Ovary (tissue), 10 donors: ENCODE measurements at places on chromosomes 3 and 15. TPM values are rescaled to one million over a fixed set of nuclear protein-coding genes. Genes with fewer than 3 reads are reported as not detected.

GRCh38 chr15:49646891-49647290 is 26.0 kb downstream of the DTWD1 start:
- no peak for DNase-seq
- H3K27ac ChIP-seq, result no peak overlapping the region
- no peaks in the 10 kb centered on the region for H3K36me3 ChIP-seq
- peaks cover 3% of the 10 kb centered on the region for H3K4me1 ChIP-seq
- H3K4me3 ChIP-seq, result no peak overlapping the region
- H3K27me3 ChIP-seq, result no peaks in the 10 kb centered on the region

- DNase-seq, result no peak
- peaks cover 4% of the 10 kb centered on the region for H3K4me1 ChIP-seq
- no peaks in the 10 kb centered on the region for H3K36me3 ChIP-seq
- no peak overlapping the region for H3K27ac ChIP-seq
- no peak overlapping the region for H3K4me3 ChIP-seq
- H3K27me3 ChIP-seq, result no peaks in the 10 kb centered on the region
These were observed 4.9 kb downstream of the TM6SF1 start for GRCh38 chr15:83112233-83112955.

DNA sequence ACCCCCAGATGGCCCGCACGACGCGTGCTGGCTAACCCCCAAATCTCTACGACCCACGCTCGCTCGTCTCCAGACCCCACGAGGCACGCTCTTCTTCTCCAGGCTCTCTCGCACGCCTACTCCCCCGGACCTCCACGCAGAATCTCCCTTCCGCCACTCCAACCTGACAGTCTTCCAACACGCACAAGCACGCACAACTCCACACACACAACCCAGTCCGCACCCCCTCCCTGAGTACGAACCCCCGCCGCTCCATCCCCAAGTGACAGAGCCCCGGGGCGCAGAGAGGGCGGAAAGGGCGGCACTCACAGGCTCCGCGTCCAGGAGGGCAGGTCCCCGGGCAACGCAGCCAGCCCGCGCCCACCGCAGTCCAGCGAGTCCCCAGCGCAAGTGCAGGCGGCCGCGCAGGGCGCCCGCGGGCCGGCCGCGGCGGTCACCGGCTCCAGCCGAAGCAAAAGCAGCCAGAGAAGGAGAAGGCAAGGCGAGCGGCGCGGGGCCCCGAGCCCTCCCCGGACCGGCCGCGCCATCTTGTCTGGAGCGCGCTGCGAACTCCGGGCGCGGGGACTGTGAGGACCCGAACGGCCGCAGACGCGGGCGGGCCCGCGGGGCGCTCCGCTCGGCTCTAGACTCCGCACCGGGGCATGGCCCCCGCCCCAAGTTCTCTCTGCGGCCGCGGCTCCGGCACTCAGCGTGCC is 794 bp downstream of the LRIG1 start:
- H3K4me1 ChIP-seq, result peaks cover 8% of the 10 kb centered on the region
- H3K36me3 ChIP-seq, result no peaks in the 10 kb centered on the region
- peak; percentile 43 for DNase-seq

GRCh38 chr3:119809249-119810017 is 27.5 kb downstream of the NR1I2 start:
- H3K27me3 ChIP-seq, result no peaks in the 10 kb centered on the region
- peak overlapping the region; percentile 12 for H3K4me3 ChIP-seq
- peak; percentile 33 for DNase-seq
- no peak overlapping the region for H3K27ac ChIP-seq
- H3K4me1 ChIP-seq, result no peaks in the 10 kb centered on the region

DNA sequence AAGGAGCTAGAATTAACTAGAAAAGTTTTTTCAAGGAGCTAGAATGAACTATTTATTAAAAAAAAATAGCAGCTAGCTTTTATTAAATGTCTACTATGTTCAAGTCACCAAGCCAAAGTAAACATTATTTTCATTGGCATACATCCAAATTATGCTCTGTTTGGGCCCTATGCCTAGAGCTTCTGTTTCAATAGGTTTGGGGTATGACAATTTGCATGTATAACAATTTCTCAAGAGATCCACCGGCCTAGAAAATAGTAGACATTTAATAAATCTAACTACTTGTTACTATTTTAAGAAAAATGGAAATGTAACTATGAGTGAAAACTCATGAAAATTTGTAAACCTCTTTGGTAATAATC is 8.0 kb downstream of the GABRR3 start:
- no peak for DNase-seq
- H3K4me1 ChIP-seq, result no peaks in the 10 kb centered on the region
- H3K4me3 ChIP-seq, result no peak overlapping the region
- H3K36me3 ChIP-seq, result no peaks in the 10 kb centered on the region
- no peak overlapping the region for H3K27ac ChIP-seq

CHRD gene
- 37.3 TPM for total RNA-seq

CIDEC gene
- total RNA-seq, result not detected

TM4SF1 gene
- 46.1 TPM for total RNA-seq

RBP2 gene
- total RNA-seq, result not detected
